ENCODE measurements at places on chromosomes 1 and 21.

GRCh38 chr1:242546441-242546840 is 21.9 kb upstream of the PLD5 start:
- no peak for DNase-seq

GRCh38 chr1:22096463-22096862 is 44.0 kb downstream of the CDC42 start:
- no peak for DNase-seq

DNA sequence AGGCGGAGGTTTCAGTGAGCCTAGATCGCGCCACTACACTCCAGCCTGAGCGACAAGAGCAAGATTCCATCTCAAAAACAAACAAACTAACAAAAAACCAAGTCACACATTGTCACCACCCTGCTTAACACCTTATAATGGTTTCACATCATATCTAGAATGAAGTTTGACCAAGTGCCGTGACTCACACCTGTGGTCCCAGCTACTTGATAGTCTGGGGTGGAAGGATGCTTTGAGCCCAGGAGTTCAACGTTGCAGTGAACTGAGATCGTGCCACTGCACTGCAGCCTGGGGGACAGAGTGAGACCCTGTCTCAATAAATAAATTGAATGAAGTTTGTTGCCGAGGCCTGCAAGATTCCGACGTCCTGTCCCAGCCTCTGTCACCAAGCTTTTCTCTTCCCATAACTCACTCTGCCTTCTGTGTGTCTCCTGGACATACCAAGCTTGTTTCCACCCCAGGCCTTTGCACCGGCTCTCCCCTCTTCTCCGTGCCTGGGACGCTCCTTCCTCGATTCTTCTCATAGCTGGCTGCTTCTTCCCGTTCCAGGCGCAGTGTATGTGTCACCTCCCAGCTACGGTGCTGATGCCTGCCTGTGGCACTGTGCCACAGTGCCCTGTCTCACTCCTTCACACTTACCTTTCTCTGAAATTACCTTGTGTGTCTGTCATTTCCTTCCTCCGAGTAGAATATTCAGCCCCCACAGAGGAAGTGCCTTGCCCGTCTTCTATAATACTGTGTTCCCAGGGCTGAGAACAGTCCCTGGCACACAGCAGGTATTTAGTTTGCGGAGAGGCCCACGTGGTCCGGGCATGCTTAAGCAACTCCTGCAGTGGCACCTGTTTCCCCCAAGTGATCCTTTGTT is 3.8 kb upstream of the SELENON start:
- peak; percentile 39 for DNase-seq

GRCh38 chr1:90394247-90394646 is 322.9 kb downstream of the BARHL2 start:
- DNase-seq, result no peak

DNA sequence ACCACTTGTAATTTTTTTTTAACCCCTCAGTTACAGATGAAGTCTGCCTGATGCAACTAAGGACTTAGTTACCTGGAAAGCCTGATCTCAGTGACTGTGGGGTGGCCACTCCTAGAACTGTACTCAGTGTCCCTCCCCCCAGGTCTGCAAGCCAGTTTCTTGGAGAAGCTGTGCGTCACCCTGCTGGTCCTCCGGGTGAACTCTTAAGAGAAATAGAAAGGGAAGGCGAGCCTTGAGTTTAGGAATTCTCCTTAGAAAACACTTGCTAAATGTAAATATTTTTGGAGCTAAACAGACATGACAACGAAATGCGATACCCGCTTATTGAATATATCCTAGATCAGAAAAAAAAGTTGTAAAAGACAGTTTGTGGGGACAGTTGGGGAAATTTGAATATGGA is 730 bp downstream of the SLC16A4 start:
- no peak for DNase-seq

GRCh38 chr1:170077926-170078325 is 3.4 kb upstream of the KIFAP3 start:
- DNase-seq, result no peak

DNA sequence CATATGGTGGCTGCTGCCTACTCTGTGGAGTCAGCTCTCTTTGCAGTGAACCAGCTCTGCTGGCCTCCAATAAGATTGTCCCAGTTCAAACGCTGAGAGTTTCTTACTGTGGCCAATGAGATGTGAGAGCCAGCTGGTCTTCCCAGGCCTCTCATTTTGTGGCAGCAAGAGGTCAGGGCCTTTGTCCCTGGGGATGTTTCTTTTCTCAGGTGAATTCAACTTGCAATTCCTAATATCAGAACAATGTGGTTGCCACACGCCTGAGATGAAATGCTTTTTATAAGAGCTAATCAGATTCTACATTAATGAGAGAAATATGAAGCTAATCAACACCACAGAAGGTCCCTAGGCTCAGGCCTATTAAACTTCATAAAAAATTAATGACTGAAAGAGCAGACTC is 660.1 kb upstream of the CAMK1G start:
- DNase-seq, result no peak

GRCh38 chr1:58857680-58858673 is 74.1 kb upstream of the JUN start:
- DNase-seq, result no peak

GRCh38 chr1:151024540-151025146 is 11.7 kb upstream of the BNIPL start:
- DNase-seq, result peak; percentile 63

- no peak for DNase-seq
Measured at GRCh38 chr1:34640654-34641401, 114.0 kb upstream of the GJB5 start.

- DNase-seq, result peak; percentile 64
Measured at GRCh38 chr1:2230781-2231531, 2.8 kb downstream of the SKI start.

DNA sequence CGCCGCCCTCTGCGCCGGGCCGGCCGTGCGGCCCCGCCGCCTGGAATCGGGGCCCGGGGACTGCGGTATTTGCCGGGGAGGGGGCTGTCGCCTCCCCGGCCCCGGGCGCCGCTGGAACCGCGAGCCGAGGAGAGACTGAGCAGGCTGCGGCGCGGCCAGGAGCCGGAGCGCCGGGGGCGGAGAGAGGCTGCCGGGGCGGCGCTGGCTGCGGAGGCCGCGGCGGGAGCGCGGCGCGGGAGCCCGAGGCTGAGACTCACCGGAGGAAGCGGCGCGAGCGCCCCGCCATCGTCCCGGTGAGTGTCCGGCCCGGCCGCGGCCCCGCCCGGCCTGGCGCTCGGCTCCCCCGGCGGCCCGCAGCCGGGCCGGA is 746 bp downstream of the DYRK1A start:
- DNase-seq, result peak; percentile 2

GRCh38 chr1:233587958-233588799 is 25.7 kb upstream of the KCNK1 start:
- no peak for DNase-seq

DNA sequence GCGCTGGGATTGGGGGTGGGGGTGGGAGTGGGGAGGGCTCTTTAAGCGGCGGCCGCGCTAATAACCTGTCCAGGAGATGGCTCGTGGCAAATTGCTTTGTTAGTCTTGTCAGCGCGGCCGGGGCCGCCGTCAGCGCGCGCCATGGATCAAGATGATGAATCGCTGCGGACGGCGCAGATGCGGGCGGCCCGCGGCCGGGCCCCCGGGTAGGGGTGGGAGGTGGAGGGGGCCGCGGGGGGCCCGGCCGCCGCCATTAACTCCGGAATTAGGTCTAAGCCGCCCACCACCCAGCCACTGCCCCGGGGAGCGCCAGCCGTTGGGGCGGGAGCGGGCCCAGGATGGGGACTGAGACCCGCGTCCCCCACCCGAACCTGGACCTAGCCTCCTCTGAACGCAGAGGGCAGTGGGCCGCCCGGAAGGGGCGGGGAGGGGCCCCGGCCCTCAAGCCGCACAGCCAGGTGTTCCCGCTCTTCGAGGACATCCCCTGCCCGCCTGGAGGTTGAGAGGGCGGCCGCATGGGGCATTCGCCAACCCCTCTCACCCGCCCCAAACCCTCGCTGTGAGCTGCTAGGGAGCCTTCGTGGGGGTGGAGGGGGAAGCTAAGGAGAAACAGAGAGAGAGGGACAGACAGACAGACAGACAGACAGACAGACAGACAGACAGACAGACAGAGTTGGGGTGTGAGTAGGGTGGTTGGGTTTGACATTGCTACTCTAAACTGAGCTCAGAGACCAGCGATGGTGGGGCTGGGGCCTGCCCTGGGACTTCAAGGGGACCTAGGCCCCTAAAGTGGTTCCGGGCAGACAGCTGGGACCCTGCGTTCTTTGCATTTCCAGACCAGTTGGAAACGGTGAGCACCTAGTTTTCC is 3.8 kb upstream of the DMBX1 start:
- DNase-seq, result no peak

DNA sequence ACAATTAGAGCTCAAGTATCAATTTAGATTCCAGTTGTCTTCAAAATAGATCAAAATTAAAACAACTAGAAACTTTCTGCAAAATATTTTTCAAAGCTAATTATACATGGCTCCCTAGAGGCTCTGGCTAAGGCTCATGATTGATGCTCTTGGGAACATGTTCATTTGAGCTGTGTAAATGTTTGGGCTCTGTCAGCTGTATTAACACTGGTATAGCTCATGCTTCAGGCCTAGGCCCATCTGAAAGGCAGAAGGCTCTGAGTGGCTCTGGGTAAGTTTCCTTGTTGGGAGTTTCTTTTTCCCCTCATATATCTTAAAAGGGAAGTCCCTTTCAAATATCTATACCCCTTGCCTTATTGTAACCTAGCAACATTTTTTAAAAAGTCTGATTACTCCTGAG is 81.3 kb downstream of the UROD start:
- no peak for DNase-seq

- DNase-seq, result no peak
Measured at GRCh38 chr1:180988253-180988752, 34.4 kb downstream of the STX6 start.

GRCh38 chr1:15843826-15844572 is 3.5 kb upstream of the SPEN start:
- DNase-seq, result no peak

- DNase-seq, result no peak
Measured at GRCh38 chr1:57423656-57424211, at the start of gene DAB1. DAB1 (minus strand) TSS chr1:57424060; CDS start chr1:57291030, 133,030 bp downstream.

GRCh38 chr1:151491641-151492040 is 19.5 kb upstream of the CGN start:
- no peak for DNase-seq

GRCh38 chr1:115632251-115633026 is 9.3 kb upstream of the VANGL1 start:
- no peak for DNase-seq

DNA sequence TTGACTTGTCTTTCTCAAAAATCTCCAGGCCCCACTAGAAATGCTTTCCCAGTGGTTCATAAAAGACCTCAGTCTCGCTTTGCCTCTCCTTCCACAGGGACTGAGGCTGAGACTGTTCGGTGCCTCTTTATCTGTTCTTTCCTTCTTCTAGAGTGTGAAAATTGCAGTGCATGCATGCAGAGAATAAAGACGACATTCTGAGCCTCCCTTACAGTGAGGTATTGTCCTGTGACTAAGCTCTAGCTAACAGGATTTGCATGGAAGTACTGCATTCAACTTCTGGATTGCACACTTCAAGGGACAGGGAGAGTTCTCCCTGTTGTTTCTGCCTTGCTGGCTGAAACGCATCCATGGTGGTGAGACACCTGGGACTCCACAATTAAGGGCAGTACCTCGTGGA is 69.1 kb downstream of the COLGALT2 start:
- no peak for DNase-seq

Data from T-helper 22 cell (primary cell).